ENCODE measurements at places on chromosomes 13 and 19. TPM values are rescaled to one million over a fixed set of nuclear protein-coding genes. Genes with fewer than 3 reads are reported as not detected.

Gene KCNK6
- polyA plus RNA-seq, result 3.9 TPM

Gene CGB2
- polyA plus RNA-seq, result not detected

Gene ONECUT3
- not detected for polyA plus RNA-seq

Gene PRKD2
- polyA plus RNA-seq, result 19.6 TPM

Gene ZNF611
- polyA plus RNA-seq, result 3.8 TPM

Gene PABPC3
- polyA plus RNA-seq, result 0.10 TPM

Gene PSG6
- polyA plus RNA-seq, result not detected

Gene SLC25A41
- polyA plus RNA-seq, result not detected

Gene CNN1
- 196 TPM for polyA plus RNA-seq

Gene ADAMTSL5
- polyA plus RNA-seq, result 13.4 TPM

Gene DENND1C
- polyA plus RNA-seq, result not detected

Gene WTIP
- 30.3 TPM for polyA plus RNA-seq

Gene KDELR1
- polyA plus RNA-seq, result 171 TPM

Gene ZNF253
- polyA plus RNA-seq, result 0.74 TPM

Gene DHDH
- 0.33 TPM for polyA plus RNA-seq

Gene IRS2
- 1.9 TPM for polyA plus RNA-seq

Gene SCN1B
- polyA plus RNA-seq, result 9.6 TPM

Gene RFPL4AL1
- polyA plus RNA-seq, result not detected

Gene CYP2A7
- not detected for polyA plus RNA-seq

Data from IMR-90 (cell line).